Upper lobe of left lung (tissue), 6 donors: ENCODE measurements at places on chromosomes 3 and 15. TPM values are rescaled to one million over a fixed set of nuclear protein-coding genes. Genes with fewer than 3 reads are reported as not detected.
A peak's percentile ranks its signal among the peaks of the same experiment; 100 is the strongest.

The FBXO22 gene
- total RNA-seq: 24.3 TPM

The PRTG gene
- 50.6 TPM for total RNA-seq

The TUSC2 gene
- total RNA-seq: 17.8 TPM

GRCh38 chr15:39756806-39757522, 25.7 kb downstream of the FSIP1 start:
- DNase-seq: no peak

DNA sequence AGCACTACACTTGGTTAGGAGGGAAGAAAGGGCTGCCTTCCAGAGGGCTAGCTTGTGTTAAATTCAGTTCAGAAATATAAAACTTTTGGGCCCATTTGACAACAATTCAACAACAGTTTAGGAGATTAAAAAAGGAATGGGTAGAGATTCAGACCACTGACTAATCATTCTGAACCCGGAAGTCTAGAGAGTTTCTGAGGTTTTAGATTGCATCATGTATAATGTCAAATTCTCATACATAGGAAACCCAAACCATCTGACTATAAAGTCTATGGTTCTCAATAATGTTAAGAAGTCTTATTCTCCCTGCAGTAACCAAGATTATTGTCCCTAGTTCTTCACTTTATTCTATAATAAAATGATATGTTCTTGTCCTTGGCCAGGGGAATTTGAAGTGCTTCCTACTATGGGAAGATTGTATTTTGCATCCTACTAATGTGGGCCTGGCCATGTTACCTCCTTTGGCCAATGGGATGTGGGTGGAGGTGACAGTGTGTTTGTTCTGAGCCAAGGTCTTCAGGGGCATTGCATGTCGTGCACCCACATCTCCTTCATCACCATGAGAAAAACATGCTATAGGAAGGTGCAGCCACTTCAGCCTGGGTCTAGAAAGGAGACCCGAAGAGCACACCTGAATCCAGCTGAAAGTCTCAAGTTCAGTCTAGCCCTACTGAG, 66.4 kb upstream of the CCNL1 start:
- DNase-seq: no peak

GRCh38 chr3:158470944-158471638, 99.9 kb upstream of the MLF1 start:
- no peak for DNase-seq

- no peak for DNase-seq
Measured at GRCh38 chr3:51680663-51681230, 9.7 kb downstream of the TEX264 start.

DNA sequence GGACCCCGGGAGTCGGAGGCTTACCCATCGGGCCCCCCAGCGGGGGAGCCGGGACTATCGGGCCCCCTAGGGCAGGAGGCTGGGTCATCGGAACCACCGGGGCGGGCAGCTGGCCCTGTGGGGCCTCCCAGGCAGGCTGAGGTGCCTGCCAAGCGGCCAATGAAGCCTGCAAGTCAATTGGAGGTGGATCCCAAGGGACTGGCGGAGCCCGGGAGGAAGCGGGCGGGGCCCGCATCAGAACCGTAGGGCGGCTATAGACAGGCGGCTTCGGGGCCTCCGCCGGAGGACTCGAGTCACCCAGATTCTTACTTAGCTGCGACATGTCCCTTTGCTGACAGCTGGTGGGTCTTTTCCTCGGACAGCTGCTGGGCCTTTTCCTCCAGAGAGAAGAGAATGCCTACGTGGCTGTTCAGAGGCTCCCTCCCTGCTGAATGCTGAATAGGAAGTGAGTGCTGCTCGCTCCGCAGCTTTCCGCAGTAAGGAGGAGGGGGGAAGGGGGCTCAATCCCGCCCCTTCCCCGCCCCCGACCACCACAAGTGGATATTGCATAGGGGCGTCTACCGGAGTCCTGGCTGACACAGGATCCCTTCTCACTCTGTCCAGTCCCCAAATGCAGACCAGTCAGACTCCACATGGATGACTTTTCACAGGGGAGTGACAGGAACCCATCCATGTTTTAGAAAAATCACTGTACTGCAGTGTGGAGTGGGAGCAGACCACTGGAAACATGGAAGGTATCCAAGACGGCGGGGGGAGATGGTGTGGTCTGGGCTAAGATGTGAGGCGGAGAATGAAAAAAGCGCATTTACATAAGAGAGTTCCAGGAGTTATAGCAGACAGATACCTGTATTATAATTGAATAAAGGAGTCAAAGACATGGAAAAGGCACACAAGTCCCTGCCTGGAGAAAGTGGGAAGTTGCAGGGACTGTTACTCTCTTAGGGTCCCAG, at the start of gene MAGEL2:
MAGEL2 (minus strand) TSS at position 447 of the 950 bp plus-strand sequence; CDS start at position 322, 125 bp downstream.
- peak; percentile 82 for DNase-seq

- DNase-seq: no peak
Measured at GRCh38 chr3:40714771-40715345, 190.1 kb downstream of the ZNF621 start.

GRCh38 chr3:117191245-117191644, 481.7 kb downstream of the TUSC7 start:
- DNase-seq: no peak

GRCh38 chr15:70090436-70091296, 7.1 kb downstream of the TLE3 start:
- DNase-seq: no peak
